Body of pancreas (tissue), 4 donors: ENCODE measurements at places on chromosomes 7 and 10.
A peak's percentile ranks its signal among the peaks of the same experiment; 100 is the strongest.

- no peak for DNase-seq
These were observed 74.1 kb downstream of the C10orf67 start for GRCh38 chr10:23270531-23270930.

GRCh38 chr10:61943674-61944378, 42.3 kb downstream of the ARID5B start:
- DNase-seq: peak; percentile 37

- DNase-seq: peak; percentile 34
These were observed 229.1 kb downstream of the ELFN1 start for GRCh38 chr7:1899196-1899595.

- no peak for DNase-seq
These were observed 160.0 kb upstream of the INSYN2A start for GRCh38 chr10:127356360-127356759.

GRCh38 chr10:285216-285615, 150.0 kb downstream of the ZMYND11 start:
- no peak for DNase-seq

DNA sequence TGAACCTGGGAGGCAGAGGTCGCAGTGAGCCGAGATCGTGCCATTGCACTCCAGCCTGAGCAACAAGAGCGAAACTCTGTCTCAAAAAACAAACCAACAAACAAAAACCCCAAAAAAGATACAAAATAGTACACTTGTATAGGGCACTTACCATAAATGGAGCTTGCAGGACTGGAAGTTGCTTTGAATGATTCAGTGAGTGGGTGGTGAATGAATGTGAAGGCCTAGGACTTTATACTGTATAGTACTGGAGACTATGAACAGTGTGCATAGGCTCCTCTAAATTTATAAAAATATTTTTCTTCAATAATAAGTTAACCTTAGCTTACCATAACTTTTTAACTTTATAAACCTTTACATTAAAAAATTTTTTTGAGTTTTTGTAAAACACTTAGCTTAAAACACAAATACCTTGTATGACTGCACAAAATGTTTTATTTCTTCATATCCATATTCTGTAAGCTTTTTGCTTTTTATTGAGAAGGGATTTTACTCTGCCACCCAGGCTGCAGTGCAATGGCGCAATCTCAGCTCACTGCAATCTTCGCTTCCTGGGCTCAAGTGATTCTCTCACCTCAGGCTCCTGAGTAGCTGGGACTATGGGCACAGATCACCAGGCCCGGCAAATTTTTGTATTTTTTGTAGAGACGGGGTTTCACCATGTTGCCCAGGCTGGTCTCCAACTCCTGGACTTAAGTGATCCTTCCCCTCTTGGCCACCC, 6.9 kb upstream of the H2AZ2 start:
- no peak for DNase-seq

GRCh38 chr7:77504951-77505350, 32.1 kb upstream of the PTPN12 start:
- no peak for DNase-seq

DNA sequence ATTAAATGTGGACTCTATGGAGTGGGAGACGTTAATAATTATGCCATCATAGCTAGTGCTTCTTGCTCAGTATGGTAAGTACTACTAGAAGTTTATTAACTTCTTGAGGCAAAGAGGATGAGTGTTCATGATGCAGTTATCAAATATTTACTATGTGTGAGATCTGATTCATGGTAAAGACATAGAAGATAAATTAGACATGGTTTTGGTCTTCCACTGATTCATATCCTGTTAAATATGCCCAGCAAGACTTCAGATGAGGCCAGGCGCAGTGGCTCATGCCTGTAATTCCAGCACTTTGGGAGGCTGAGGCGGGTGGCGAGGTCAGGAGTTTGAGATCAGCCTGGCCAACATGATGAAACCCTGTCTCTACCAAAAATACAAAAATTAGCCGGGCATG, 547.1 kb upstream of the ANKRD30A start:
- DNase-seq: no peak

DNA sequence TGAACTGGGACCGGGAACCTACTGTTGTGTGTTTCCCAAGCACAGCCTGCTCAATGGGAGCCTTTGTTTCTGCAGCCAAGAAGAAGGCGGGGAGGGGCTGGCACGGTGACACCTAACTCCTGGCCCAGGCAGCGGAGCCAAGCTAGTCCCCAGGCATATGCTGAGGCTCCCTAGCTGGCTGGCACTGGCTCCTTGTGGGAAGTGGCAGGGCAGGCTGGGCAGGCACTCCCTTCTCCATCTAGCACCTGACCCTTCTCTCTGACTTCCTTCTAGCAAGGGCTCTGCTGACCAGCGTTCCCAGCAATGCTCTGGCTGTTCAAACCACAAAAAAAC, 325.0 kb downstream of the PLXNA4 start:
- peak; percentile 97 for DNase-seq

DNA sequence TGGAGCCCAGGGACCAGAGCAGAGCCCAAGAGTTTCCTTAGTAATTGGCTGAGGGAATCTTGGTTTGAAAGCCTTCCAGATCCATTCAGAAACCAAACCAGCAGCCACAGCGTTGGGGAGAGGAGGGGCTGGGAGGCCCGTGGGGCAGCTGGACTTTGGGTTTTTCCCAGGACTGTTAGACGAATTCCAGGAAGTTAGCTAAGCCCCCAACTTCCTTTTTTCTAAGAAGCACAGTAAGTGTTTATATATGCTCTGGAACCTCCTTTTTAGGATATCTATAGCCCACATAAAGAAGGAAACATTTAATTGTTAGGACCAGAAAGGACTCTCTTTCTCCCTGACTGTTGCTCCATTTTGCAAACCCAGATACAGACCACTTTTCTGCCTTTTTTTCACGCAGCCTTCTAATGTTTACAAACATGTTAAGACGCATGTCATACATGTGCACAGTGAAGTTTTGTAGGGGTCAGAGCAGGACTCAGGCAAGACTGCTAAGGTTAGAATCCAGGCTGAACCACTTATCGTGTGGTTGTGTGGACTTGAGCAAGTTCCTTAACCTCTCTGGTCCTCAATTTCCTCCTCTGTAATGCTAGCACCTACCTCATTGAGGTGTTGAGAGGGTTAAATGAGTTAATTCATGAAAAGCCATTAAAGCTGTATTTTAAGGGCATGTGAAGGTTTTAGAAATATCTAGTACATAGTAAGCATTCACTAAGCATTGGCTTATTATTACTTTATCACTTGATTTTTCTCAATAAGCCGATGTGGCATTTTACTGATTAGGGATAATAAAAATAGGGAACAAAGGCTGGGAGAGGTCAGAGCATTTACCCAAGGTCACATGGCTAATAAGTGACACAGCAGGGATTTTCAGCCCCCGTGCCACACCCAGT, 42.4 kb downstream of the TBATA start:
- DNase-seq: peak; percentile 18

DNA sequence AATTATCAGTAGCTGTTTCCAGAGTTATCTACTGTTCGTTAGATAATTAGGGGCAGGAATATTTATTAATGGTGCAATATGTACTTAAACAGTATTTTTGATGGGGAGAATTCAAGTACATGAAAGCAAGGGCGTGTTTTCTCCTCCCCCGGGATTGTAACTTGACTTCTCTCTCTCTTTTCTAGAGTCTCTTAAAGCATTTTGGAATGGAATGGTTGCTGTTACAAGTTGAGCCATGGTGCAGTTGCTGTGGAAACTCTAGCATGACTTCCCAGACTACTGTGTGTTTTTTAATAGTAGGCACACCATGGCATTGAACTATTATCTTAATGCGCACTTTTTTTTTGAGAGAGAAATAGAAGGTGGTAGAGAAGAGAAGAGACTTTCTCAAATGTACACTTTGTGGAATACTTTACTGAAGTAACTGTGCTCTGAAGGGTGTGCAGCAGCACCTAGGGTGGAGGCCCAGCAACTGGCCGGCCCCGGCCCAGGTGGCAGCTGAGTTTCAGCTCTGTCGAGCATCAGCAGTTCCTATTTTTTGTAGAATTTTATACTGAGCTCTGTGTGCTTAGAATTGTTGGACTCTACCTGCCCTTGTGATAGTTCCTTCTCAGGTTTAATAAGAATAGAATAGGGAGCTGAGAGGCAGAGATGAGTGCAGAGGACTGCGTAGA, 64.4 kb downstream of the CCNY start:
- DNase-seq: no peak

DNA sequence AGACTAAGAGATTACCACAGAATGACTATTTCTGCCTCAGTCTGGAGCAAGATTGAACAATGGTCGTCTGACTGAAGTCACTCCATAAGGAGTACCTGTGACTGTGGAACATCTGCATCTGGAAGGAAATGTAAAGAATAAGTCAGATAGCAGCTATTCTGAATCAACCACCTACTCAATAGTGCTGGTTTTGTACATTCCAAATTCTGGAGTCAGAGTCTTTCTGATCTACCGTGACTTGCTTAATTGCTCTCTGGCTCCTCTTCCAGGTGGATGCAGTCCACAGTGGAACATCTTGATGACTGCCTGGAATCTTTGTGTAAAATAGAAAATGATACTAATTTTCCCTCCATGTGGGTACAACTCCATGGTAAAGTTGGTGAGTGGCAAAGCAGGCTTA, 156.3 kb upstream of the SEMA3C start:
- DNase-seq: no peak

GRCh38 chr7:99437946-99438572, 539 bp downstream of the PTCD1 start:
- no peak for DNase-seq

- no peak for DNase-seq
These were observed 2.0 kb downstream of the CALML3 start for GRCh38 chr10:5526691-5527331.

GRCh38 chr10:11170993-11171851, 153.6 kb downstream of the CELF2 start:
- no peak for DNase-seq

GRCh38 chr7:118005026-118005425, 131.8 kb upstream of the CTTNBP2 start:
- no peak for DNase-seq

GRCh38 chr10:128723631-128724205, 597.5 kb upstream of the MKI67 start:
- no peak for DNase-seq

GRCh38 chr10:115976342-115976741, 296.7 kb downstream of the GFRA1 start:
- DNase-seq: no peak

DNA sequence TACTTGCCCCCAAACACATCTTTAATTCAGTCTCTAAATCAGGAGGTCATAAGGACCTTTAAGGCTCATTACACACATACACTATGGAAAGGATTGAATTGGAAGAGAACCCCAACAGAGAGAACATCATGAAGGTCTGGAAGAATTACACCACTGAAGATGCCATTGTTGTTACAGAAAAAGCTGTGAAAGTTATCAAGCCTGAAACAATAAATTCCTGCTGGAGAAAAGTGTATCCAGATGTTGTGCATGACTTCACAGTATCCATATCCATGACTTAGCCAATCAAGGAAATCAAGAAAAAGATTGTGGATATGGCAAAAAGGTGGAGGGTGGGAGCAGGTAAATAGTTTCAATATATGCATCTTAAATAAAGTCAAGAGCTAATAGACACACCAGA, 13.7 kb downstream of the LIPA start:
- no peak for DNase-seq

DNA sequence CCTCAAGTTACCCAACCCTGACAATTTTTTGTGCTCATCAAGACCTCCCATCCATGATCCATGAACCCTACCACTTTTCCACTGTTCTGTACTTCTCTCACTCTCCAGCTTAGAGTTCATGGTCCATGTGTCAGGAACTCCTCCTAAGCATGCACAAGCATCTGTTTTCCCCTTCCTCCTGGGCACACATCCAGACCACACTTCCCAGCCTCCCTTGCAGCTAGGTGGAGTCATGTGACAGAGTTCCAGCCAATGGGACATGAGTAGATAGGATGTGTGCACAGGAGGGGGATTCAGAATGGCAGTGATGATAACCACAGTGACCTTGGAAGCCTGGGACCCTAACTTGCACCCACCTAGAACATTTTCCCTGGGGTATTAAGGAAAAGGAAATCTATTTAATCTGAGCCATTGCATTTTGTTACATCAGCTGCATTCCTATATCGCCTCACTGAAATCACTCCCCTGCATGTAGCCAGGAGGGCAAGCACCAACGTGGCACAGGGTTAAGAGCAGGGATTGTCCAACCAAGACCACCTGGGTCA, 9.6 kb upstream of the FRMPD2 start:
- no peak for DNase-seq

DNA sequence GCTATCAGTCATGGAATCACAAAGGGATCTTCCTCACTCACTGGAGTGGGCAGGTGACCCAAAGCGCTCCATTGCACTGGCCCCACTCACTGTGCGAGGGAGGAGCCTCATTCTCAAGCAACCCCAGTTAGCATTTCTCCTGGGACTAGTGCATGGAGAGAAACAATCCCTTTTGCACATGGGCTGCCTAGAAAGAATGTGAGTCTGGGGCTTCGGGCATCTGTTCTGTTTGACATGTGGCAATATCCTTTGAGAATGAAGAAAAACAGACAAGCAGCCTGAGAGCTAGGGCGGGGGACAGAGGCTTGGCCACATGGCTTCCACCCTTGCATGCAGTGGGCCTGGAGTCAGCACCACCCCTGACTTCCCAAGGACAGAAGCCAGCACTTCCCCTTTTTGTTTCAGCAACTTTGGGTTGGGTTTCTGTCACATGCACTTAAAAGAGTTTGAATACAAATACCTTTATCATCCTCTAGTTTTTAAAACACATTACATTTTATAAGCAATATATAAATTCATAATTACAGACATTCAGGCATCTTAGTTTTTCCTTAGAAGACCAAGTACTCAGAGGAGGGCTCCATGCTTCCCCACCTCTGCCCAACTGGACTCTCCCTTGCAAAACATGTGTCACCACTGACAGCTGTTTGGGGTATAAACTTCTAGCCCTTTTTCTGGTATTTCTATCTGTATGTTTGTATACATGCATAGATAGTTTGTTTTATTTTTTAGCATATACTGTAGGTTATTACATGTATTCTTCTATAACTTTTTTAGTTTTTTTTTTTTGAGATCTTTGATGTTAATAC, 73.8 kb downstream of the RBM20 start:
- peak; percentile 41 for DNase-seq

GRCh38 chr7:962401-963081, 8.1 kb upstream of the ADAP1 start:
- no peak for DNase-seq

DNA sequence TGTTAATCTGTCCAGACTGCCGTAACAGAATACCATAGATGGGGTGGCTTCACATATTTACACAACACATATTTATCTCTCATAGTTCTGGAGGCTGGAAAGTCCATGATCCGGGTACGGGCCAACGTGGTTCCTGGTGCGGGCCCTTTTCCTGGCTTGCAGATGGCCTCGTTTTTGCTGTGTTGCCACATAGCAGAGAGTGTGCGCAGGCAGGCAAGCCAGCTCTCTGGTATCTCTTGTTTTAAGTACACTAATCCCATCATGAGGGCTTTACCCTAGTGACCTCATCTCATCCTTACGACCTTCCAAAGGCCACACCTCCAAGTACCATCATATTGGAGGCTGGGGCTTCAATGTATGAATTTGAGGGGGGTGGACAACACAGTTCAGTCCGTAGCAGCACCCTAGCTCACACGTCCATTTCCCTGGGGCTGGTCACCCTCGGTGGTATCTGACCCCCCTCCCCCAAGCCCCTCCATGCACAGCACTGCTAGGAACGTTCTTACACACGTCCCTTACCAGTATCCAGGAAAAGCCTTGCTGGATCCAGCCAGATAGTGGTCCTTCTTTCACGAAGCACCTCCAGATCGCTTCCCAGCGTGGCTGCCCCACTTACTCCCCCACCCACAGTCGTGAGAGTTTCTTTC, 21.5 kb downstream of the CUX1 start:
- DNase-seq: no peak

- DNase-seq: no peak
These were observed 132.7 kb upstream of the RHOBTB1 start for GRCh38 chr10:61076572-61077114.

- DNase-seq: peak; percentile 96
These were observed 8.9 kb downstream of the ANXA11 start for GRCh38 chr10:80196270-80196949.
